ENCODE measurements at places on chromosomes 6 and 20.
A peak's percentile ranks its signal among the peaks of the same experiment; 100 is the strongest.

GRCh38 chr20:16111172-16111832 is 461.9 kb downstream of the KIF16B start:
- DNase-seq: no peak

GRCh38 chr6:137150072-137150471 is 23.4 kb downstream of the IL22RA2 start:
- DNase-seq: no peak

DNA sequence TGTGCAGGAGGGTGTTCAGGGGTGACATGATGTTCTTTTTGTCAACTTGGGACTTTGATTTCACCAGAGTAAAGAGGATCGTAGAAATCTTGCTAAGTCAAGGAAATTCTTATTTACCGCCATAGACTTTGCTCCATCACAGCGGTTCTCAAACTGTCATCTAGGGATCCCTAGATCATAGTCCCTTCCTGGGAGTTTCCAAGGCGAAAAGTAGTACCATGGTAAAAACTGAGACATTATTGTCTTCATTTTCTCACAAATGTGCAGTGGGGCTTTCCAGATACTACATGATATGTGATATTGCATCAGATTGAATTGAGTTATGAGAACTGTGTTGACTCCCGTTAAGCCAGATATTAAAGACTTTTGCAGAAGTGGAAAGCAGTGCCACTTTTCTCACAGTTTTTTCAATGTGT is 79.7 kb downstream of the JARID2 start:
- no peak for DNase-seq

GRCh38 chr20:8228315-8228714 is 96.2 kb downstream of the PLCB1 start:
- no peak for DNase-seq

DNA sequence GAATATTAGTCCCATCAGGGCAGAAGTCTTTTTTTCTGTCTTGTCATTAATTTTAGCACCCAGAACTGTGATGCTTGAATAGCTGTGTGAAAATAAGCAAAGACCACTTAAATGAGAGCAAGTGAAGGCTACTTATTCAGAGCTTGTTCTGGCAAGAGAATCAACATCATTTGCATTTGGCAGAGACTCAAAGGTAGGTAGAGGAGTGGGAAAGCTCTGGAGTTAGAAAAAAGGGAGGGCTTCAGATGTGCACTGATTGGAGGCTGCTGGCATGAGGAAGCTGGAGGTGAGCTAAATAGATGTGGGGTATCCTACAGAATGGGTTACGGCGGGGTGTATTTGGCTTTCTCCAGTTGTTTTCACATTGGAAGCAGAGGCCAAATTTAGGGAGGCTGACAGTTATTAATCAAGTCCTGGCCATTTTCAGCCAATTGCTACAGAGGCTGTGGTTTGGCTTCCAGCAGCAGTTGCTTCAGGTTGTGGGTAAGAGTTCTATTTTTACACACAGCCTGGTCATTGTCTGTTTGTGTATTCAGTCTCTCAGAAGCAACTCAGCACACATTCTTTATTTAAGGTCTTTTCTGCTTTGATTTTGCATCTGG is 254.3 kb downstream of the BTBD3 start:
- DNase-seq: peak; percentile 46

DNA sequence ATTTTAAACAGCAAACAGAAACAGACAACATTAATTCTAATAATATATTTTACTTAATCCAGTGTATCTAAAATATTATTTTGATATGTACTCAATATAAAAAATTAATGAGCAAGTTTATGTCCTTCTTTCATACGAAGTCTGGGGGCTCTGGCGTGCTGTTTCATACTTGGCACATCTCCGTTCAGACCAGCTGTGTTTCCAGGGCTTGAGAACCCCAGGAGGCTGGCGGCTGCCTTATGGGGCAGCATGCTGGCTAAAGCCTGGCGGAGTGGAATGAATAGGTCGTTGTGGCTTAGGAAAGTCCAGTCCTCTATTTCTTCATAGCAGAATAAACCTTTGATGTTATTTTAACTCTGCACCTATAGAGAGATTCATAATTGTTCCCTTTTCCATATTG is 43.3 kb downstream of the DUSP22 start:
- no peak for DNase-seq

DNA sequence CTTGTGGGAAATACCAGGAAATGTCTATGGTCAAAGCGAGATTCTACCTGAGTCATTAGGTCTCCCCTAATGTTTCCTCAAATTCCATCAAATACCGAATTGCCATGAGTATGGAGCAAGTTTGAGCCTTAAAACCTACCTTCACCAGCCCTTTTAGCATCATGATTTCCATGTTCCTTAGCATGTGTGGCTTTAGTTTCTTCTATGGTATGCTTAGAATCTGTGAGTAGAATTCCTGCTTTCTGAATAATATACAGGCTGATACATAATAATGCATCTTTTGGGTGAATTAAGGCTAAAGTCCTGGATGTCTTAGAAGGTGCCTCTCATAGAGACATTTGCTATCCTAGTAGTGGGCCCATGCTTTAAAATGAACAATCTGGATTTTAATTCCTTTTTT is 32.0 kb downstream of the TSPYL4 start:
- DNase-seq: no peak
